Progenitor cell of endocrine pancreas (in vitro differentiated cells): ENCODE measurements at places on chromosomes 16 and 17.

GRCh38 chr16:48614759-48615158 lies 4.8 kb upstream of the N4BP1 start:
- no peak for DNase-seq

DNA sequence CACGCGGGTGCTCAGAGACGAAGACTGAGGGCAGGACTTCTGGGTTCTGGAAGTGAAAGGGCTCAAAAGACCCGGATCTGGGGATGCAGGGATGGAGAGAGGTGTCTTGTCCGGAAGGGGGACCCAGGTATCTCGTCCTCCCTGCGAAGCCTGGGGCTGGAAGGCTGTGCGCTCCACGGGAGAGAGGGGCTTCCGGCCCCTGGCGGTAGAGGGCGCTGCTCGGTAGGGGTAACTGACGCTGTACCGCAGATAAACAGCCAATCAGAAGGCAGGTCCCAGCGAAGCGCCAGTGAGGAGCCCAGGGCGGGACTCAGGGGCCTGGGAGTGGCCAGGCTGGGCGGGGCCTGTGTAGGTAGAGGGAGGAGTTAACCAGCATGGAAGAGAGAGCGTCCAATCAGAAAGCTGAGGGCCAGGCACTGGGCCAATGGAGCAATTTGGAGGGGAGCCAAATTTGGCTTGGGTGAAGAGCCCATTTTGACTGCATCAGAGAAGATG lies 804 bp downstream of the TGFB1I1 start:
- DNase-seq: no peak

DNA sequence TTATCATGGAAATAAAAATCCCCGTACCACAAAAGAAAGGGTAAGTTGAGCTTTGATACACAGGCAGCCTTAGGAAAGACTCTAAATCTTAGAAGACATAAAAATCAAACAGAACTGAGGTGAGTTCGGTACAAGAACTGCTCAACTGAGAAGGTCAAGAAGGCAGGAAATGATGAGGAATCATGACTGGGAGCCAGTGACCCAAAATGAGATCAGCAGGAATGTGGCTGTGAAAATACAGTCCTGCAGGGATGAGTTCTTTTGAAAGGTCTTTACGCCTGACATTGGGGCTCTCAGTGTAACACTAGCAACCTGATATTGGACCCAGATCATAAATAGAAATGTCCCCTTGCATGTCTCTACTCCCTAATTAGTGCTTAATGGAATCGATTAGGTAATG lies 56.3 kb upstream of the CDH11 start:
- DNase-seq: no peak

GRCh38 chr16:88731699-88732098 lies 25.4 kb downstream of the CTU2 start:
- DNase-seq: no peak

DNA sequence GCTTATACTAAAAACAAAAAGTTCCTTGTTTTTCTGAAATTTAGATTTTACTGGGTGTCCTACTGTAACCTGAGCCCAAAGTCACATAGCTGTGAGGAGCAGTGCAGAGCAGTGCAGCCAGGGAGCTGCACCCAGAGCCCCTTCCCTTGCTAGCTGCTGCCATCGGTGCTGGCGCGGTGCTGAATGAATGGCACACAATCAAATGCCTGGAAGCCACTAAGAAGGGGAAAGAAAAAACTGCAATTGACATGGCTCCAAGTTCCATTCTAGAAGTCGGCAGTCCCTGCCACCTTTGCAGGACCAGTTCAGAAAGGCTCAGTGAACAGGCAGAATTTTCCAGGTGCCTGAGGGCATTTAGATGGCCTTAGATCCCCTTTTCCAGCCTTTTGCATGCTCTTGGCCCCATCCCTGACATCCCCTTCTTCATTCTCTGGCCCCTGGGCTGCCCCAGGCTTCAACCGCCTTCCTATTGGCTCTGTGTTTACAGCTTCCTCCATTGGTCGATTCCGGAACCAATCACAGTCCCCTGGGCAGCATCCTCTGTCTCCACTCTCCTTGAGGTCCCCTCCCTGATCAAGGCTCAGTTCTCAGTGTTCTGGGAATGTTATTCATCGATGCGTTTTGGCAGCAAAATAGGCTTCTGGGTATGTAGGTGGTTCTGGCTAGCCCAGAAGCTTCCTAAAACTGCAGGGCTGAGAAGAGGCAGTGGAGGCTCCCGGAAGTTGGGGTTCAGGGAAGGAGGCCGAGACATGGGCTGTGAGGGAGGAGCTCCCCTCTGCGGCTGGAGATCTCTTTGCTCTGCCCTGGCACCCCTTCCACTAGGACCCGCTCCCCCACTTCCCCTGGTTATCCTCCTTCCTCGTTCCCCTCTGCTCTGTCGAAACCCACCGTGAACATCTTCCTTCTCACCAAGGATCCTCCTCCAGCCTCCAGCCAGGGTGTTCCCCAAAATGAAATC lies 37.9 kb downstream of the ATP2C2 start:
- no peak for DNase-seq

GRCh38 chr16:58563235-58563634 lies 47.9 kb downstream of the SETD6 start:
- no peak for DNase-seq

GRCh38 chr17:9052921-9053320 lies 31.6 kb downstream of the NTN1 start:
- no peak for DNase-seq

GRCh38 chr17:80064696-80065095 lies 28.3 kb downstream of the CCDC40 start:
- DNase-seq: no peak

- no peak for DNase-seq
These were observed 117.0 kb downstream of the AATF start for GRCh38 chr17:37065486-37066321.

DNA sequence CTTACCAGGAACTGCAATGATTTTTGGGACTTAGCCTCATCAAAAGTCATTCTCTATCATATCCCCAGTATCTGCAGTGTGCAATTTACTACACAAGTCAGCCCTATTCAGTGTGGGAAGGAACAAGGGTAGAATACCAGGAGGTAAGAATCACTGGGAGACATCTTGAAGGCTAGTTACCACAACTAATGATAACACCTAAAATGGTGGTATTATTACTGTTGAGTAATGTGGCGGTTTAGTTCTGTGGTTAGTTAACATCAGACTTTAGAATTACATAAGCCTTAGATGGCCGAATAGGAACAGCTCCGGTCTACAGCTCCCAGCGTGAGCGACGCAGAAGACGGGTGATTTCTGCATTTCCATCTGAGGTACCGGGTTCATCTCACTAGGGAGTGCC lies 567.9 kb upstream of the CDH11 start:
- DNase-seq: no peak

DNA sequence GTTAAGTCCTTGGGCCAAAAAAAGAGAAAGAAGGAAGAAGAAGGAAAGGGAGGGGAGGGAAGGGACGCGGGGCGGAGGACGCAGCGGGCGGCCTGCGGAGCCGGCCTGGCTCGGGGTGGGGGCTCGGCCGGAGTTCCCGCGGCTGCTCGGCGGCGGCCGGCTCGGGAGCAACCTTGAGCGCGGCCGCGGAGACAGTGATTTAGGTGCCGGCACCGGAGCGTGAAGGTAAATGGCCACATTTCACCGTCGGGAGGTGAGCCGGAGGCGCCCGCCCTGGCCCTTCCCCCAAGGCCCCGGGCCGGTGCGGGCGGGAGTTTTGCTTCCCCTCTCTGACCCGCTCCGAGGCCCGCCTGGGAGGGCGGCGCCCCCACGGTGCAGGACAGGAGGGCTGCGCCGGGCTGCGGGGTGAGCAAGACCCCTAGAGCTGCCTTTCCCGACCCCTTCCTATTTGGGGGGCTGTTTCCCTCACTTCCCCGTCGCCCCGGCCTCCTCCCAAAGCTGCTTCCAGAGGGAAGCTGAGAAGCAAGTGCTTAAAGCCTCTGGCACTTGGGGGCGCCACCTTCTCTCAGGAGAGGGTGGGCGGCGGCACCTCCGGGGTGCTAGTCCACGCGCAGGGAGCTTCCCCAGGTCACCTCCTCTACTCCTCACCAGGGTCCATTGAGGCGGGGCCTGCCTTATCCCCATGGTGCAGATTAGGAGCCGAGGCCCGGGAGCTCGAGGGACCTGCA lies 56.5 kb downstream of the MRM1 start:
- DNase-seq: peak; percentile 21

DNA sequence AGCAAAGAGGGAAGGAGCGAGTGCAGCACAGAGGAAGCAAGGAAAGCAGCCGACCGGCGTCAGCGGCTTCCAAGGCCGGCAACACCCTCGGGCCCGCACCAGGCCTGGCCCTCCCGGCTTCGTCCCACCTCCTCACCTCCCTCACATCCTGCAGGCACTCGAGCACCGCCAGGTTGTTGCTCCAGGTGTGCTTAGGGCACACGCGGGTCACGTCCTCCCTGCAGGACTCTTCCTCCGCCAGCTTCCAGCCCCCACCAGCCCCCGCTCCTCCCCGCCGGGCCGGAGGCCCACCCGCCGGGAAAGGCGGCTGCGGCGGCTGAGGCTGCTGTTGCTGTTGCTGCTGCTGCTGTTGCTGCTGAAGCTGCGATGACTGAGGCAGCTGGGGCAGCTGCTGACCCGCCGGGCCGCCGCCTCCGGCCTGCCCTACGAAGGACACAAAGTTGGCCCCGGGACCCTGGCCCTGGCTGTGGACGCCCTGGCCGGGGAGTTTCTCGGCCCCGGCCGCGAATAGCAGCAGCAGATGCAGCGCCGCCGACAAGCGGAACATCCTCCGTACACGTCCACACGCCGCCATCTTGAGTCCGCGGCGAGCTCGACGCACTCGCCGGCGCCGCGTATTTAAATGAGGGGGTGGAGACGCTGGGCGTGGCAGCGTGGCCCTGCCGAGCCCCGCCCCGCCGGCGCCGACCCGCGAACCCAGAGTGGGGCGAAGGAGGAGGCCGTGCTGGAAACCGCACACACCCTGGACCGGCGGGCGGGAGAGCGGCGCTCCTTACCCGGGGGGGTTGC lies at the start of gene GLG1:
Gene GLG1 (minus strand): TSS at position 594 of the 789 bp plus-strand sequence. CDS start 20 bp downstream, at position 574.
- peak; percentile 78 for DNase-seq

- DNase-seq: no peak
These were observed 27.6 kb downstream of the RAI1 start for GRCh38 chr17:17708816-17709215.

- no peak for DNase-seq
These were observed 491 bp downstream of the POLR2C start for GRCh38 chr16:57462978-57463362.

DNA sequence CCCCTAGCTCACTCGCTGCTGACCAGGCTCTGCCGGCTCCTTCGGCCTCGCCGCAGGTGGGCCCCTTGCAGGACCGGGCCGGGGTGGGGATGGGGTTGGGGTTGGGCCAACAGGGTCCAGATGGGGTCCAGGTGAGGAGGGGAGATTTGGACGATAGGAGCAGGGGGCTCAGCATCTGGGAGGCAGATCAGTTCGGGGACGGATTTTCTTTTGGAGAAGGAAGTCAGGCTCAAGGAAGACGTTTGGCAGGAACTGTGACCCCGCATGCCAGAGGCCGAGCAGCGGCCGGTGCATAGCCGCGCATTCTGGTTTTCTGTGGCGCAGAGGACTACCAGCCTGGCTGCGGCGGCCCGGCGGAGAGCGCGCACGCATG lies 845 bp upstream of the ALDOA start:
- DNase-seq: no peak

DNA sequence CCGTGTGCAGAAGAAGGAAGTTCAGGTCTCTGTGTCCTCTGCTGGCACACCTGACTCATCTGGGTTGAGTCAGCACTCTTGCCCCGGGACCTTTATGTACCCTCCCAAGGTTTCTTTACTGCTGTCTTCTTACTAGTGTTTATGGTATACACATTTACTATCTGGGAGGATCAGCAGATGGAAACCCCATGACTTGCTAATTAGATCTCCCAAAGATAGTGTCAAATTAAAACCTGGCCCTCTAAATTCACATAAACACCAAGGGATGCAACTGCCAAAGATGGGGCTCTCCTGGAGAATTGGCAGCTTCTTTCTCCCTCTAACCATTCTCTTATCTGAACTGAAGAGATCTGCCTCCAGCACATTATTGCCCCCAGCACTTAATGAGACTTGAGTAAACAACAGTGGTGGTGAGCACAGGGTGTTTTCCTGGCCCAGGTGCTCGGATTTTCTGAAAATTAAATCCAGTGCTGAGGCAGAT lies 718.1 kb upstream of the SOX9 start:
- DNase-seq: no peak

GRCh38 chr16:1098266-1098991 lies 2.4 kb upstream of the C1QTNF8 start:
- no peak for DNase-seq

DNA sequence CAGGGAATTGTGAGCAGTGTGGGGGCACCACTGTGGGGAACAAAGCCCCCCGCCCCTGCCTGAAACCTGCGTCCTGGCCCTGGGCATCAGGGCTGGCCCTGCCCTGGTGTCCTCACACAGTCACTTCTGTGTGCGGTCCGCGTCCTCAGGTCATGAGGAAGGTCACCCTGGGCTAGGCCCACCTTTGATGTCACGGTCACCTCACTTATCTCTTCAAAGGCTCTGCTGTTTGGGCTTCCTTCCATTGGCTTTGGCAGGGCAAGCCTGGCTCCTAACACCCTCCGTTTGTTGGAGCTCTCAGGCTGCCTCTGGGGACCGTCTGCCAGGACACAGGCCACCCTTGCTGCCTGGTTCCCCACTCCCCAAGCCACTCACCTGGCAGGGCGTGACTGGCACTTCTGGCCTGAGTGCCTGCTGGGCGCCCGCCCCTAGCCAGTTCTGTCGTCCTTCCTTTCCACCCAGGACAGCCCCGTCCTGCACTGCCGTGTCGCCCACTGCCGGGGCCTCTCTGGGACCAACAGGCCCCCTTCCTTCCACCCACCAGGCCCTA lies 8.8 kb downstream of the CENPX start:
- no peak for DNase-seq

GRCh38 chr16:9090101-9090959 lies 1.1 kb upstream of the HAPSTR1 start:
- peak; percentile 45 for DNase-seq

- DNase-seq: no peak
These were observed 8.5 kb downstream of the CHTF8 start for GRCh38 chr16:69123910-69124309.

GRCh38 chr16:52256310-52257078 lies 290.4 kb downstream of the TOX3 start:
- DNase-seq: no peak

GRCh38 chr16:84919708-84920107 lies 91.6 kb downstream of the ZDHHC7 start:
- no peak for DNase-seq

DNA sequence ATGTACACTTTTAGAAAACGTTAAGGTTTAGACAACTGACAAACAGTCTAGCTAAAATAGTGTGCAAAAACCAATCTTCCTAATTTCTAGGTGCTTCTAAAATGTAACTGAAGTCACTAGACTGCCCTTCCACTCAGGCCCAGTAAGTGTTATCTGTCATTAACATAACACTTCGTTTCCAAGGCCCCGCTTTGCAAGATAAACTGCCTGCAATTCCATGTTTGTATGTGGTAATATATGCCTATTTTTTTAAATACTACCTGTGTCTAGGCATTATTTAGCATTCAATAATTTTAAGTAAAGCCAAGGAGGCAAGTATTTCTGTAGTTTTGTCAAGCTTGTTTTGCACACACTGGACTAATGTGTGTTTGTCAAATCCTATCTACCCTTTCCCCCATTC lies 3.2 kb downstream of the USP32 start:
- no peak for DNase-seq

GRCh38 chr16:74296104-74296431 lies 546 bp upstream of the PSMD7 start:
- DNase-seq: no peak

GRCh38 chr16:14958323-14958600 lies 16.6 kb upstream of the PDXDC1 start:
- no peak for DNase-seq

- no peak for DNase-seq
These were observed 147.7 kb upstream of the WSCD1 start for GRCh38 chr17:5922476-5922875.

GRCh38 chr17:564526-565065 lies 150.0 kb downstream of the VPS53 start:
- DNase-seq: no peak
